ENCODE measurements at places on chromosomes 3 and 15.

DNA sequence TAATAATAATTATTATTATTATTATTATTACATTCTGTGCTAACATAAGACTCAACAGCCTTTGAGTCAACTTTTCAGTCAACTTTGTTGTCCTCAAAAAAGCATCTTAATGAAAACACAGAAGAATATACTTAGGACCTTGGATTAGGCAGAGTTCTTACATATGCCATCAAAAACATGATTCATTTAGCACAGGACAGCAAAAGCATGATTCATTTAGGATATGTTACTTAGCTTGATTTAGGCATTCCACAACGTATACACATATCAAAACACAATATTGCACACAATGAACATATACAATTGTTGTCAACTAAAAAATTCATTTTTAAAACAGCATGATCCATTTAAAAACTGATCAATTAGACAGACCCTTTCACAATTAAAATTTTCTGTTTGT, 213.0 kb downstream of the FMN1 start:
- DNase-seq = no peak

- no peak for DNase-seq
Observed at GRCh38 chr3:173249457-173249856, 108.4 kb upstream of the SPATA16 start.

GRCh38 chr3:10459954-10460754, 45.2 kb downstream of the ATP2B2 start:
- DNase-seq = peak; percentile 68

GRCh38 chr3:31180274-31180673, 285.8 kb upstream of the GADL1 start:
- DNase-seq = no peak

DNA sequence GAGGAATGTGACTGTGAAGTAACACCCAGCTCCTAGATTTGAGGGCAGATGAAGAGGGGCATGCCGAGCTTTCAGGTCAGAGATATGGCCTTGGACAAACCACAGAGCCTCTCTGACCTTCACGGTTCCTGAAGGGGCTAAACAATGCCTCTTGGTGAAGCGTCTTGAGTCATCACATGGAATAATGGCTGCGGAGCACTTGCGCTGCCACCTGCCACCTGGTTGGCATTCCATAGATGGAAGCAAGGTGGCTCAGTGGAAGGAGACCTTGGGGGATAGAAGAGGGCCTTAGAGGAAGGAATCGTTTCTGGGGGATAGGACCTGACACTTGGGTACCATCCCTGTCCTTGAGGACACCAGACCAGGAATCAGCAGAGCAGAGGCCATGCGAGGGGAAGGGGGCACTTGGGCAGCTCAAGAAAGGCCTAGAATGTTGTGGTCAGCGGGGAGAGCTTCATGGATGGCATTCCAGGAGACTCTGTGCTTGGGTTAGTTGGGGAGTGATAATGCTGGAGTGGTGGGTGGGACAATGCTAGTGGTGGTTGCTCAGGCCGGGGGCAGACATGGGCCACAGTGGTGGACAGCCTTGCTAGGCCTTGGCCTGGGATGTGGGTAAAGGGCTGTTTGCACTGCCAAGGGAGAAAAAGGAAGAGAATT, 12.6 kb downstream of the MRAS start:
- DNase-seq = no peak

DNA sequence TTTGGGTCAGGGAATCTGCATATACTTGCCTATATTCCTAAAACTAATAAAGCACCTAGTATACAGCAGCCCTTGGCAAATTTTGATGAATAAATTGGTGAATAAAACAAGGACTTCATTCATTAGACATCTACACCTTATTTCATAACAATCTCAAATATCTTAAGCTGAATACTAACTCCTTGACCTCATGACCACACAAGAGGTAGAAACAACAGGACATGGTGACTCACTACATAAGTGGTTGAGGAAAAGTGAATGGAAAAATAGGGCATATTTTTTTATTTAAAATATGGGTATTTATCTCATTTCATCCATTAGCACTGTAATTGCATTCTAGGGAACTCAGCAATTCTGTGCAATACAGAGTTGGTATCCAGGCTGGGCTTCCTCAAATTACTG, 7.8 kb upstream of the STAC start:
- DNase-seq = no peak

- no peak for DNase-seq
Observed at GRCh38 chr15:68997930-68998777, 16.3 kb upstream of the NOX5 start.

- DNase-seq = no peak
Observed at GRCh38 chr3:57163751-57164150, 1.4 kb downstream of the IL17RD start.

GRCh38 chr3:155080692-155081091, 573 bp downstream of the MME start:
- no peak for DNase-seq

DNA sequence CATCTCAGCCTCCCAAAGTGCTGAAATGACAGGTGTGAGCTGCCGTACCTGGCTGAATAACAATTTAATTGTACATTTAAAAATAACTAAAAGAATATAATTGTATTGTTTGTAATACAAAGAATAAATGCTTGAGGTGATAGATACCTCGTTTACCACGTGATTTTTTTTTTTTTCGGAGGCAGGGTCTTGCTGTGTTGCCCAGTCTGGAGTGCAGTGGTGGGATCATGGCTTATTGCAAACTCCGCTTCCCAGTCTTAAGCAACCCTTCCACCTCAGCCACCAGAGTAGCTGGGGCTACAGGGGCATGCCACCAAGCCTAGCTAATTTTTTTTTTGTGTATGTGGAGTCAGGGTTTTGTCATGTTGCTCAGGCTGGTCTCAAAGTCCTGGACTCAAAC, 15.8 kb downstream of the MFN1 start:
- no peak for DNase-seq

DNA sequence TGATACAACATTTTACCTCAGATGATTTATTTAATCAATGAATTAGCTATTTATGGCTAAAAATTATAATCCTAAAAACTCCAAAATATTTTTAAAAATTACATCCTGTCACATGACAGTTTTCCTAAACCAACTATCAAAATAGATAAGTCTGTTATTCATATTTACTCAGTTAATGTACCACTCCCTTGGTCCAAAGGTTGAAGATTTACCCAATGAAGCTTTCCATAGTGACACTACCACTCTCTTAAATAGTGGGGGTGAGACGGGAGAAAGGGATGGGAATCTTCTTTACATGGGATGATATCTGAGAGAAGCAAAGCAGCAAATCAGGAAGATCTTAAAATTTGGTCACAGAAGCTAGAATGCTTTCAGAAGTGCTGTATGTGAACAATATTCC, 30.5 kb downstream of the XRN1 start:
- no peak for DNase-seq

DNA sequence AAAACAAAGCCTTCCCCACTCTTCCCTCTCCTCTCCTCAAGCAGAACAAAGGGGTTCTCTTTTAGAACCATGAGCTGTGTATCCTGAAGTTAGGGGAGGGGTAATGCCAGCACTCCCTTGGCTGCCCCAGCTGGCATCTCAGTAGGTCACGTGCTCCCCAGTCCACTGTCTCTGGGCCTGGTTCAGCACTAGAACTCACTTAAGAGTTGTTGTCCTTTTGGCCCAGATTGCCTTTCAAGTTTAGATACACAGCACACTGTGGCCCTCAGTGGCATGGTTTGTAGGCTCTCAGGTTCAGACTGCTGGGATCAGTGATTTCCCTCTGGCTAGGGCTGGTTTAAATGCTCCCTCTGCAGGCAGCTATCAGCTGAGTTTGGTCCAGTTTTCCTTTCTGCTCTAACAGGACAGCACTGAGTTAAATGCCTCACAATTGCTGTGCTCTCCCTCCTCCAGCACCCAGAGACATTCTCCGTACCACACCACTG, 188.4 kb upstream of the ST8SIA2 start:
- DNase-seq = no peak

DNA sequence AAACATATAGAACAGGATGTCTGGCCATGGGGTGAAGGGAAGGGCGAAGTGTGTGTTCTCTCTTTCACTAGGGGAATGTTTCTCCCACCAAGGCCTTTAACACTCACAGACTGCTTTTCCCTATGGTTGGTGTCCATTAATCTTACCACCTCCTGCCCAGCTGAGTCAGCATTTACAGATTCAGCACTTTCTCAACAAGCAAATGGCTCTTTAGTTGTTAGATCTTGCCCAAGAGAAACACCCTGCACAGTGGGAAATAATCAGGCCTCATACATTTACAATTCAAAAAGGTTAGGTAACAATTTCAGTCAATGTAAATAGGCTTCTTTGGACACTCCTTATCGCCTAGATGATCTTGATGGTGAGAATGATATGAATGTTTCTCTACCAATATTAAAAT, 418.2 kb downstream of the EPHA3 start:
- no peak for DNase-seq

- DNase-seq = no peak
Observed at GRCh38 chr3:81723732-81724313, 37.6 kb downstream of the GBE1 start.

DNA sequence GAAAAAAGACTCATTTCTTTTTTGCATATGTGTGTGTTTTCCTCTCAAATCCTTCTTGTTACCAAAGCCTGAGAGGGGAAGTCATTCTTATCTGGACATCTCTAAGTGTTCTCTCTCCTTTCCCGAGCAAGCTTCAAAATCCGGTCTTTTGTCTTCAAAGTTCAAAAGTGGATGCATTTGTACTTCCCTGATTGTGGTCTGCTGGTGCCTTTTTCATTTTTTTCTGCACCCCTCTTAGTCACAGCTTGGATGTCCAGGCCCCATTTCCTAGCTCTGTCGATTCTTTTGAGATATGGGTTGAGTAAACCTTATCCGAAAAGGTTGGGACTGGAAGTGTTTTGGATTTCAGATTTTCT, 34.8 kb downstream of the EHD4 start:
- no peak for DNase-seq

DNA sequence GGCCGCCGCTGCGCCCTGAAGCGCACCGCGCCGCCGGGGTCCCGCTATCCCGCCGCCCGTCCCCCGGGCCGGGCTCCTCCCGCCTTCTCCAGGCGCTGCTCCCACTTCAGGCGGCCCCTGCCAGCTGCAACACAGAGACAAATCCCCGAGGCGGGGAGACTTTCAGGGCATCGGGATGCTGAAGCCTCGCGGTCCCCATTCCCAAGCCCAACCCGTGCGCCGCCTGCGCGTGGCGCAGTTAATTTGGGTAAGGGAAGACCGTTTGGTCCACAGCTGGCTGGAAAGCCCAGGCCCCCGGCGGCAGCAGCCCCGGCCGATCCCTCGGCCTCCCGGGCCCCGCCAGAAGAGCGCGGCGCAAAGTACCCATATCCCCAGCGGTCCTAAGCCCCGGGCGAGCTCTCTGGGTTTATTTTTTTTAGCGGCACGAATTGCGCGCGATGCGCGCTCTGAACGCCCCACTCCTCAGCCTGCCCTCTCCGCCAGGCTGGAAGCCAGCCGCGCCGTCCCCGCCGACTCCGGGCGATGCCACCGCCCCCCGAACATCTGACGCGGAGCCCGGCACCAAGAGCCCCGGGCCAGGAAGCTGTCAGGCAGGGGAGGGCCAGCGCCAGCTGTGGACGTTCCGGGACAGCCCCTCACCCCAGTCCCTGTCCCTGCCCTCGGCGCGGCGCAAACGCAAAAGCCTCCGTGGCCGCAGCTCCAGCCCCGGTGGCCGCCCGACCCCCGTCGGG, 517 bp downstream of the FBN1 start:
- DNase-seq = no peak

DNA sequence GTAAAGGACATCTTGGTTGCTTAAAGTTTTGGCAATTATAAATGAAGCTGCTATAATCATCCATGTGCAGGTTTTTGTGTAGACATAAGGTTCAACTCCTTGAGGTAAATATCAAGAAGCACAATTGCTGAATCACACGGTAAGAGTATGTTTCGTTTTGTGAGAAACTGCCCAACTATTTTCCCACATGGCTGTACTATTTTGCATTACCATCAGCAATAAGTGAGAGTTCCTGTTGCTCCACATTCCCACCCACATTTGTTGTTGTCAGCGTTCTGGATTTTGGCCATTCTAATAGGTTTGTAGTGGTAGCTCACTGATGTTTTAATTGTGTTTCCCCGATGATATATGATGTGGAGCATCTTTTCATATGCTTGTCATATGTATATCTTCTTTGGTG, 118.5 kb upstream of the KCNMB2 start:
- no peak for DNase-seq

DNA sequence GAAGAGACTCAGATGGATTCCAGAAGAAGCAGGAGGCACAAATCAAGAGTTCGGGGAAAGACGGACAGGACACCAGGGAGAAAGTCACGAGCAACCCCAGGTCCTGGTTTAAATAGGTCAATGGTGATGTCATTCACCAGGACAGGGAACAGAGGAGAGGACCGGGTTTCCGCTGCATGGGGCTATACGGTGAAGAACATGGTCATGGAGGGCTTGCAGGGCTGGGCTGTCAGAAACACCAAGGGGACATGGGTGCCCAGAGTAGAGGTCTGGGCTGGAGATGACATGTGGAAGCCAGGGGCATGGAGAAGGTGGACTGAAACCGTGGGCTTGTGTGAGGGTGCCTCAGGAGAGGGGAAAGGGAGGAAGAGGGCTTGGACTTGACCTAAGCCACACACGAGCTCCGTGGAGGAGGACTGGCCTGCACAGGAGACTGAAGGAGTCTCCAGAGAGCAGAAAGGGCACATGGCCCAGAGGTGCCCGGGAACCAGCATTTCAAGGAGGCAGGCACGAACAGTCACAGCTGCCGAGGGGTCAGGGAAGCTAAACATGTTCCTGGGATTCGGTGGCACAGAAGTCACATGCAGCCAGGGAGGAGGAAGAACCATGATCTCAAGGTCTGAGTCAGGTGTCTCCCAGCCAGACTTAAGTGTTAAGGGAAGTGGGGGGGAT, 54.2 kb upstream of the RPL32 start:
- no peak for DNase-seq

DNA sequence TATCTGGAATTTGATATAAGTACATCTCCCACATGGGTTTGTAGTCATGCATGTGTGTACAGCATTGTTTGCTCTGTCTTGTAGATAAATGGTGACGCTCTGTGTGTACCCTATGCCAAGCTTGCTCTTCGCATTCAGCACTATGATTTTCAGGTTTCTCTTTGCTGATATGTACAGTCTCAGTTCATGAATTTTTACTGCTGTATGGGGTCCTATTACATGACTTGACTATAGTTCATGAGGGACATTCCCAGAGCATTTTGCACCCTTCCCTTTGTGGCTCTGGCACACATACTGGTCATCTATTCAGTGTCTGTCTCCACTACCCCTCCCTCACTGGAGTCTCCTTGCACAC, 132.7 kb downstream of the EEFSEC start:
- no peak for DNase-seq

Measured in activated CD4-positive, alpha-beta T cell treated with anti-CD3 and anti-CD28 coated beads, Interleukin-2, amount 50 U/mL, for 48 hours (primary cell).